ENCODE measurements at places on chromosomes 6 and 20.

DNA sequence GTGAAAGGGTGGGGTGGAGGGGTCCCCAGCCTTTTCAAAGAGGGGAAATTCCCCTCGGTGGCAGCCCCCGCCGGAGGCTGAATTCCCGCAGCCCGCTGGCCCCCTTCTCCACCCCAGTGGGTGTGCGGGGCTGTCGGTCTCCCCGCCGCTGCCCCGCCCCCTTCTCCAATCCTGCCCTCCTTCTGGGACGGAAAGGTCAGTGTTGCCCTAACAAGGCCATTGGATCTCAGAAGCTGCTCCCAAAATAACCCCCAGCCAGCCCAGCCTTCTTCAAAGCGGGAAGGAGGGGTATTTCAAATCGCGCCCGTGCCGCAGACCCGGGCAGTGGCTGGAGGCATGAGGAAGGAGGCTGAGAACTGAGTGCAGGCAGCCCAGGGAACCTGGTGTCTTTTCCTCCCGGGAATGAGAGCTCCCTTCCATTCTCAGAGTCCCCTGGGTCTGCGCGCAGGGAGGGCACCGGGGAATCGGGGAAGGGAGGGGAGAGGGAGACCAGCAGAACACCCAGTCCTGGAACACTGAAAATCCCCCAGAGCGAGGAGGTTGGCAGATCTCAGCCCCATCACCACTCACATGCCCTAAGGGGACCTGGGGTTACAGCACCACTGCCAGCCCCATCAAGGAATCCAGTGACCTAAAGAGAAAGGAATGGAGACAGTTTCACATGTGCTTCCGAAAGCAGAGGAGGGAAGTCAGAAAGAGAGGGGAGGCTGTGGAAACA is at the start of gene JPH2:
Gene JPH2, minus strand, starts transcription at position 135 of the 718 bp plus-strand sequence. CDS start 483 bp downstream, outside the sequence.
- peak; percentile 77 for DNase-seq

- no peak for DNase-seq
Measured at GRCh38 chr20:44807051-44807683, 3.2 kb downstream of the RIMS4 start.

GRCh38 chr6:33848484-33848883 is 44.7 kb upstream of the MLN start:
- DNase-seq = no peak

DNA sequence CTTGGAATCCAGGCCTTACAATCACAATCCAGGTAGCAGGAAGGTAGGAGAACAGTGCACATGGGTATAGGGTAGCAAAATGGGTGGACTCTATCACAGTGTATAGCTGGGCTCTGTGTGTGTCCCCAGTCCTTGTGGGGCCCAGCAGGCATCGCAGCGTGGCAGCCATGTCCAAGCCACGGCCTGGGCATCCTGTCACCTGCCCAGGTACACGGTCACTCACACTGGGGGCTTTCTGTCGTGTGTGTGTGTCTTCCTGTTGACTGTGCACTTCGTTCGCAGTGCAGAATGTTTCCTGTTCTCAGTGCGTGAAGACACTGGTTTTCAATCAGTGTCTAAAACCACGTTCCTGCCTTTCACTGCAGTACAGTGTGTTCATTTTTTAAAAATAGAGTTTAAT is 523.2 kb upstream of the JARID2 start:
- DNase-seq = no peak

DNA sequence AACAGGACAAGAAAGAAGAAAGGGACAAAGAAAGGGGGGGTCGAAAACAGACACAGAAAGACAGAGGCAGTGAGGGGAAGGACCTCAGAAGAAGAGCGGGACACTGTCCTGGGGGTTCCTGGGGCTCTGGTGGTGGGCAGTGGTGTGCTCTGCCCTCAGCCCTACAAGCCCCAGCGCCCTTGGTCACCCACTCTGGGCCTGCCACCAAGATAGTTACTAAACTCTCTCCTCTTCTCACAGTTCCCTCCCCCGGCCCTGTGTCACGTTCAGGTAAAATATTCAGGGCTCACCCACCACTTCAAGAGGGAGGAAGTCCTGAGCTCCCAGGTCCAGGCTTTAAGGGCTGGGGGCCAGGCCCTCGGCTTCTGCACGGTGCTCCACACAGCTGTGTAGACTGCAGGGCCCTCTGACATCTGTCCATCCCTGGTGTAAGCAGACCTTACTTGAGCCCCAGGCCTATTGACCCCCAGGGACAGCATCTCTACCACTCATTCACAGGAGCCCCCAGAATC is 87.4 kb downstream of the MRPL14 start:
- no peak for DNase-seq

DNA sequence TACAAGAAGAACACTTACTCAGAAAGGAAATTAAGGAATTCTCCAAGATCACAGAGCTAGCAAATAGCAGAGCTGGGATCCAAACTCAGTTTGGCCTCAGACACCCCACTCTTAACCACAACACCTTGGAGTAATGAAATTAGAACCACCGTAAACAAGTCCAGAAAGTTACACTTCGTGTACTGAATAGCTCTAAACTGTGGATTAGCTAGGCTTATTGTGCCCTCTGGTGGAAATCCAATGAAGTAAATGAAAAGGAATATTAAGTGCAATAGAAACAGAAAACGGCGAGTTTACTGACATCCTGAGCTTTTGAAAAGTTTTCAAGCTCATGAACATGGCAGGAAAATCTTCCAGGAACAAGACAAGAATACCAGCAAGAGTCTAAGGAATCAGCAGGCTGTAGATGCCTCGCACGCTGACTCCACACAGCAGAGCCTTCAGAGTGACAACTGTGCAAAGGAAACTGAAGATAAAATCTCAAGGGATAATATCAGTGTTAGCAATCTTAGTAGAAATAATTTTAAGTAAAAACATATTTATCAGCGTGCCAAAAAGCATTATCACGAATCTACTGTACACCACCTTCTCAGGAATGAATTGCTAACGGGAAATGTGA is 34.6 kb downstream of the FBXO5 start:
- peak; percentile 47 for DNase-seq

DNA sequence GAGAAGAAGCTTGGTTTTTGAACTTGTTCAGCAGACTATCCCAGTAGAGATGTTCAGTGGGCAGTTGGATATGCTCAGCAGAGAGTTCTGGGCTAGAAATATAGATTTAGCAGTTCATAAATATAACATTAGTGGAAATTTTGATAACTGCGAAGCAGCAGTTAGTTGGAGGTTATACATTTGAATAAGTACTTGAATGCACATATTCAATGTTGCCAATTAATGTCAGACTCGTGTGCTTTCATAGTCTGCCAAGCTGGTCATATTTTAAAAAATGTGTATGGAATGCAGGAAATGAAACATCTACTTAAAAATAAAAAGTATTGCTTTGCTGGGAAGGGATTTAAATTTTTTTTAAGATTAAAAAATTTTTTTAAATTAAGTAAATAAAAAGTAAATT is 92.5 kb upstream of the E2F3 start:
- no peak for DNase-seq

DNA sequence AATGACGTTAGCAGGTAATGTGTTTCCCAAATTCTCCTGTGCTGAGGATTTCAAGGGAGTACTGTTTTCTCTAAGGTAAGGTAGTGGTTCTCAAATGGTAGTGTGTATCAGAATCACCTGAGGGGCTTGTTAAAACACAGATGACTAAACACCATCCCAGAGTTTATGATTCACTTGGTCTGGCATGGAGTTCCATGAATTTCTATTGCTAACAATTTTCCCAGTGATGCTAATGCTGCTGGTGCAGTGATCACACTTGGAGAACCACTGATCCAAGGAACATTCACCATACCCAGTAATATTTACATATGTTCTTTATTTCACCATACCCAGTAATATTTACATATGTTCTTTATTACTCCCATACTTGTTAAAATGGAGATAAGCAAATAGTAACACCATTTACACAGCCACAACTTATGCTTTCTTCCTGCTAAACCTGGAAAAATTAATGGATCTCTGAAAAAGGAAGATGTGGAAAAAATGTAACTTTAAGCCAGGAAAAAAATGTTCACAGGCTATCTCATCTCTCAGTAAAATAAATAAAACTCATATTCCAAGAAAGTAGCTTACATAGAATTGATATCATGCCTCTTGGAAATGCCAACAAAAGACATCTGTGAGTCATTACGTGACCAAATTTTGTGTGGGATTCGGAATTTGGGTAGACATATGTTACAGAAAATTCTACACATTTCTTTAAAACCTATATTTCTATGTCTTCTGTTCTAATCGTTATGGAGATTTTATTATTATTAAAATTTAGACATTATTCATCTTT is 129.5 kb downstream of the MMUT start:
- peak; percentile 92 for DNase-seq

GRCh38 chr6:132797951-132798868 is at the start of gene SLC18B1:
Gene SLC18B1, minus strand, starts transcription at chr6:132798637. Its CDS starts 181 bp downstream, at chr6:132798456.
- DNase-seq = peak; percentile 31

DNA sequence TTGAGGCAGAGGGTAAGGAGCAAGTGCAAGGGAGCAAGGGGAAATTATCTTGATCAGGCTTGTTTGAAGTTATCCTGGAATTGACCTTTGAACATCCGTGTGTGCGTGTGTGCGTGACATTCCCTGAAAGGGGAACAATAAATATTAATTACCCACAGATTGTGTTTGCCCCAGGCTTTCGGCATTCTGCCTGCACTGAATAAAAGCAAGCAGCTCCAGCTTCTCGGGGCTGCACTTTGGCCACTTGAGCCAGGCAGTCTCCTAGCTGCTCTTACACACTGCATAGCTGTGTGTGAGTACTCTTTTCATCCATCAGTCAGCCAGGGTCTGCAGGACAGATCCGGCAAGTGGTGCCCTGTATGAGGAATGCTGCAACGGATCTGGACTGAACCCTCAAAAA is 107.7 kb upstream of the BTN3A2 start:
- no peak for DNase-seq

GRCh38 chr20:60883496-60883895 is 368.6 kb upstream of the CDH4 start:
- no peak for DNase-seq

- peak; percentile 87 for DNase-seq
Measured at GRCh38 chr6:63904650-63905248, 269.1 kb downstream of the PHF3 start.

GRCh38 chr6:82869493-82869892 is 196.1 kb downstream of the UBE3D start:
- no peak for DNase-seq

DNA sequence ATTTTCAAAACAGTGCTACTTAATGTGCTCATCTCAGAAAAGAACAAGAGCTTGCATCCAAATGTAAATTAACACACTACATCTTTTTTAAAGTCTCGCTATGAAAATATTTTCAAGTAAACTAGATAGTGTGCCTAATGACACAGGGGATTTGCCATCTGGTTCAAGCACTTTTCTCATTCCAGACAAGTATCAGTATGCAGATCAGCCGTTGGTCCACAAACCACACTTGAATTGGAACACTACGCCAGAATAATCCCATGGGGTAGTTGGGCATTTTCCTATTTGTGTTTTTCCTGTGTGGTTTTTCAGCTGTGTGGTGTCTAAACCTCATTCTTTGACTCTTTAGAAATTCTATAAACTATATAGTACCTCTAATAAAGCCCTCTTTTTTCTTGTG is 256.2 kb downstream of the EPHA7 start:
- no peak for DNase-seq

GRCh38 chr6:35624341-35625070 is 64.2 kb downstream of the FKBP5 start:
- DNase-seq = no peak

DNA sequence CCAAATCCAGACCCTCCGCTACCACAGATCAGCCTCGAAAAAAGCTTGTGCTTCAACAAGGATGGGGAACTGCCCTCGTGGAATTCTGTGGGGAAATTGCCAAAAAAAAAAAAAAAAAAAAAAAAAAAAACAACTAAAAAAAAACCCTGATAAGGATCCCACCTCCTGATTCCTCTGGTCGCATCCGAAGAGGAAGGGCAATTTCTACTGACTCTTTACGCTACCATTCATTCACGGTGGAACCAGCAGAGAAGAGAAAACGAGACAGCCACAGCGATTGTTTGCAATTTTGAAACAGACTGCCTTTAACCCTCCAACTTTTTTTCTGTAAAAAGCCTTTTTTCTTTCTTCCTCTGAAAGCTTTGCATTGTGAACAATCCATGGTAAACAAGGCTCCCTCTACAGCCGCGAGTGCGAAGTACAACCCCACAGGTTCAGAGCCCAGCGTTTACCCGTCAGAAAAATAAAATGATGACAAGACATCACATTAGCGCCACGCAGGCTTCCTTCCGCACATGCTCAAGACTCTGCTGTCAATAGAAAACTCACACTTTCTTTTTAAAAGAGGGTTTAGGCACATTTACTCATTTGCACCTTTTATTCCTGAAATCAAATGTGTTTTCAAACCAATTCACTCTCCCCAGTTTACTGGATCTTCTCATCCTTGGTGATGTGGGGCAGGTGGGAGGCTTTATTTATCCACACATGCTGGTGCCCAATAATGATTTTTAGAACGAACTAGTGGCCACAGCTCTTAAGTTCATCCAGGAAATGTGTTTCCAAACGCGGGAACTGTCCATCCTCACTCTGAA is 100.0 kb downstream of the NOL4L start:
- peak; percentile 69 for DNase-seq

GRCh38 chr6:54802775-54803634 is 43.6 kb upstream of the FAM83B start:
- DNase-seq = peak; percentile 72

GRCh38 chr6:169618526-169619490 is 83.0 kb downstream of the WDR27 start:
- DNase-seq = peak; percentile 55

DNA sequence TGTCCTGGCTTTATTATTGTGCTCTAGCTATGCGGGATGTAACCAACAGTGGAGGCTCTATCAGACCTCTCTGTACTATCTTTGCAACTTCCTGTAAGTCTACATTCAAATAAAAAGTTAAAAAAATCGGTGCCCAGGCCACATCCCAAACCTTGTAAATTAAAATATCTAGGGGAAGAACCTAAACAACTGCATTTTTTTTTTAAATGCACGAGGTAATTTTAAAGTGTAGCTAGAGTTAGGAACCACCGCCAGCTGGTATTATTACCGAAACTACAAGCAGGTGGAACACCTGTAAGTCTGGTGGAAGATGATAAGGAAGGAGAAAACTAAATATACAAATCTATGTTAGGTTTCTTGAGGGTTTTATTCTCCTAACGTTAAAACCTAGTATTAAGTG is 34.5 kb upstream of the ID4 start:
- DNase-seq = no peak

GRCh38 chr20:36777576-36777975 is 4.0 kb upstream of the DSN1 start:
- no peak for DNase-seq

DNA sequence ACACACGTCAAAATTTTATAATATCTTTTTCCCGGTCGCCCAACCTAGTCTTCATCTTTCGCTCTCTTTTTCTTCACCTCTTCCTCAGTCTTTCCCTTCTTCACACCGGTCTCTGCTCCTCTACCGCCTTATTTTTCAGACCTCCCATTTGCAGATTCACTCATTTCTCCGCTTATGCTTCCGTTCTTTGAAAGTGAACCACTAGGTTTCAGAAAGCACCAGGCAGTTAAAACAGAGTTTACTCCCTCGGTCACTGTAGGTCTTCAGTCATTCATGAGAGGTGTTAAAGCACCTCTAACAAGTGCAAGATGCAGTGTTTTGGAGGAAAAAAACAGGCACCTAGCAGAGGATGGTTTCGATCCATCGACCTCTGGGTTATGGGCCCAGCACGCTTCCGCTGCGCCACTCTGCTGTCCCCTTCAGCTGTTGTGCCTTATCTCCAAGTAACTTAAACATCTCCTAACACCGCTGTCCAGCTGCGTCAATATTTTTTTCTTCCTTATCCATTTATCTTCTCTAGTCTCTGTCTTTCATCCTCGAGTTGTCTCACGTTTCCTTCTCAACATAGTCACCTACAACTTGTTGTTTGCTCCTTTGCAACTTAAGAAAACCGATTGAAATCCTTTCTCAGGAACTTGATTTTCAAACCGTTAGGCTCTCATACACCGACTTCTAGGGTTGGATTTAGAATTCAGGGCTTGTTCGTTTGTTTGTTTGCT is 119.7 kb upstream of the ZNF184 start:
- DNase-seq = peak; percentile 87
